Fibroblast of villous mesenchyme (primary cell): ENCODE measurements at places on chromosomes 1 and 21. TPM values are rescaled to one million over a fixed set of nuclear protein-coding genes. Genes with fewer than 3 reads are reported as not detected.

- DNase-seq: peak; percentile 79
Observed at GRCh38 chr1:109392788-109393616, 4.7 kb downstream of the SORT1 start.

- DNase-seq: no peak
Observed at GRCh38 chr1:24253571-24253970, 65.6 kb upstream of the GRHL3 start.

- no peak for DNase-seq
Observed at GRCh38 chr1:200304171-200304570, 105.7 kb downstream of the ZNF281 start.

DNA sequence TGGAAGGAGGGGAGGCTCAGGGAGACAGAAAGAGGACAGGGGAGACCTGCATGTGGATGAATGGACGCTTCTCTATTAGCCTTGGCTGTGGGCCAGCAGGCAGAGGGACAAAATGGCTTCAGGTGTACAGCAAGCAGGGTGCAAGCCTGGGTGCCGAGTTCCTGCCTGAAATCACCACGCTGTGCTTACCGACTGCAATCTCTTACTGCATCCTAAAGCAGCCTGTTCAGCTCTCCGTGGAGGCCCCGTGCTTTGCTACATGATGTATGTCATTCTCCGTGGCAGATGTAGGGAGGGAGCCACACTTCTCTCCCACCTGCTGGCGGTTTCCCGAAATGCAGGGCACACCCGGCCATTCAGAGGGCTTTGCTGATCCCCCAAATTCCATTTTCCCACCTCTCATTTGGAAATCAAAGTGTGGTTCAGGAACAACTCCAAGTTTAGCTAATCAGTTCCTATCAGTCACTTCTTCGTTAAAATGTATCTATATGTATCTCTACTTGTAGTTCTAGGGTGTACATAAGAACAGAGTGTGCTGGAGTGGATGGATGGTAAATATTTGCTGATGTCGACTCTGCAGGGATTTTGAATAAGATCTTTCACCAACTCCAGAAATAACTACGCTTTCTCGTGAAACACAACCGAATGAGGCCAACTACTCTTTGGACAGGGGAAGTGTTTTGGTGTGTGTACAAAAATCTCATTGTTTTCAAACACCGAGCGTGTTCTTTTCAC lies 122.3 kb upstream of the BACE2 start:
- DNase-seq: no peak

DNA sequence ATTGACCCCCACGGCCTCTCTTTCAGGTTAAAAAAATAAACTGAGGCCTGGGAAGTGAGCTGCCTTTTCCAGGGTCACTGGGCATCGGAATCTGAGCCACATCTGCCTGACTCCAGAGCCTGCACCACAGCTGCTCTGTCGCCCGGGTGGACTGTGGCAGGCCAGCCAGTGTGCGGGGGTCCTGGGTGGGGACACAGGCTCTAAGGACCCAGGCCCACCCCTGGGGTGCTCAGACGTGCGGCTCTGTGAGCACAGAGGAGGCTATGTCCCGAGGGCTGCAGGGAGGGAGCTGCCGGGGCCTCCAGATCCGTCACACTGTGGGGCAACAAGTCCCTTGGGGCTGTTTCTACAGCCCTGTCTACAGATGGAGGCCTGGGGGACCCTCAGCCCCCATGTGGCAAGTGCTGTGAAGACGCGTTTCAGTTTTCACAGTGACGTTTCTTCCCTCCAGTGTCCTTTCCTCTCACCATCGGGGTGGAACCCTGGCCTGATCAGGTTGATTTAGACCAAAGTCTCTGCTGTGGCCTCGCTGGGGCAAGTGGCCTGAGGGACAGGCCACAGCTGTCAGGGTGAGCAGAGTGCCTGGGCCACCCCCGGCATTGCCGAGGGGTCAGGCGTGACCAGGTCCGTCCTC lies 39.2 kb upstream of the ACTRT2 start:
- no peak for DNase-seq

DNA sequence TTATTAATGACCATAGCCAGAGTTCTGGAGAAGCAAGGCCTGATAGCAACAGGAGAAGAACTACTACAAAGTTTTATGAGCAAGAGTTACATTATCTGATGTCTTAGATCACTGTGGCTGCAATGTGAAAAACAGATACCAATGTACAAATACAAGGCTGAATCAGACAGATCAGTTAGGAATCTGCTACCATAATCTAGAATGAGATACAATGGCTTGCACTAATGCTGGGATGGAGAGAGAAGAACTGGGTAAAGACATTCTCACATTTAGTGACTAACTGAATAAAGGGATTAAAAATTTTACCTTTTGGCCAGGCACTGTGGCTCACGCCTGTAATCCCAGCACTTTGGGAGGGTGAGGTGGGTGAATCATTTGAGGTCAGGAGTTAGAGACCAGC lies 41.3 kb downstream of the ARID4B start:
- peak; percentile 27 for DNase-seq

DNA sequence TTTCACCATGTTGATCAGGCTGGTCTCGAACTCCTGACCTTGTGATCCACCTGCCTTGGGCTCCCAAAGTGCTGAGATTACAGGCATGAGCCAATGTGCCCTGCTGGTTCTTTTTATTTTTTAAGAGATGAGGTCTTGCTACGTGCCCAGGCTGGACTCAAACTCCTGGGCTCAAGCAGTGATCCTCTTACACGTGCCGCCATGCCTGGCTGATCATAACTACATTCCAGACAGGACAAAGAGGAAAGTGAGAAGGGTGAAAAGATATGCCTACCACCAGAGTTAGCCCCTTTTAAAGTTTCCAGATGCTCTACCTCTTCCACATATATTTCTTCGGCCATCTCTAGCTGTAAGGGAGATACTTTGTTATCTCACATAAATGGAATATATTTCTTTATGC lies 79.7 kb upstream of the SOX13 start:
- DNase-seq: no peak

- no peak for DNase-seq
Observed at GRCh38 chr1:152871731-152872126, 6.4 kb upstream of the SMCP start.

DNA sequence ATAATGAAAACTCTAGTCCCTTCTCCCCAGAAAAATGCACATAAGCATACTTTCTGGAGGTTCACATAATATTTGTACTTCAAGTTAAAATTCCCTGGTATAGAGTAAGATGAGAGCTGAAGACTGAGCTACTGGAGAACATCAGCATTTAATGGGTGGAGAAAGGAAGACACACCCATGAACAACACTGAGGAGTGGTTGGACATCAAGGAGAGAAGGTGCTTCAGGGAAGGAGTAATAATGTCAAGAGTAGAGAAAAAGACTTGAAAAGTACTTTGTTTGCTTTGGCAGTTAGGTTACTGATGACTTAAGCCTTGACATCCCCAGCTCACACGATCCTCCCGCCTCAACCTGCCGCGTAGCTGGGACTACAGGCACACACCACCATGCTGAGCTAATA lies 21.9 kb downstream of the PEA15 start:
- no peak for DNase-seq

GRCh38 chr1:156906206-156906906 lies 12.8 kb downstream of the PEAR1 start:
- DNase-seq: no peak

DNA sequence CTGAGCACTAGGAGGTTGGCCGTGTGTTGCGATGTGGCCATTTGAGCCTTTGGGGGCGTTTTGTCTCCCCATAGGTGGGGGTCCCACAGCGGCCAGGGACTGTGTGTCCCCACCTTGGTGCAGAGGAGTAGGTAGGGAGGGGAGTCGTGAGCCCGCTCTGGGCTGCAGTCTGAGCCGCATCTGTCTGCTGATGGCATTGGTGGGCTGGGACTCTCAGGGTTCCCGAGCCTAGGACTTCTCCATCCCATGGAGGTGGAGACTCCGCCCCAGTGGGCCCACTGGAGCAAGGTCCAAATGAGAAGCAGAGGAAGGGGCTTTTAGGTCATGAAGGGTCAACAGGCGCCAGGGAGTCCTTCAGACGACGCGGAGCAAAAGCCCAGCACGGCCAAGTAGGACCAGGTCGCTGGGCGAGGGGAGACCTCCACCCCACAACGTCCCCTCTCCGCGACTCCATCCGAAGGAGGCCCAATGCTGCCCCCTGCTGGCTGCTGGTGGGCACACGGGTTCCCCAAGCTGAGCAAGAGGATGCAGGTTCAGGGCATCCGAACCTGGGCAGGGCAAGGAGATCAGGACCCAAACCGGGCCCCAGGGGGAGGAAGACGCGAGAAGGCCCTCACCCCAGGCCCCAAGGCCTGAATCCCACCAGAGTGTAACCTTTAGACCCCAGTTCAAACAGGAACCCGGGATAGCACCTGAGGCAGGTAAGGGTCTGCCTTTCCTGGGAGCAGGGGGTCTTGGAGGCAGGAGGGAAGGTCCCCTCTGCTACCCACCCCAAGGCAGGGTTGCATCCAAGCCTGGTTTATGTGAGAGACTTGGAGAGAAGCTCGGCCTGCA lies 14.9 kb downstream of the TTC34 start:
- DNase-seq: no peak

DNA sequence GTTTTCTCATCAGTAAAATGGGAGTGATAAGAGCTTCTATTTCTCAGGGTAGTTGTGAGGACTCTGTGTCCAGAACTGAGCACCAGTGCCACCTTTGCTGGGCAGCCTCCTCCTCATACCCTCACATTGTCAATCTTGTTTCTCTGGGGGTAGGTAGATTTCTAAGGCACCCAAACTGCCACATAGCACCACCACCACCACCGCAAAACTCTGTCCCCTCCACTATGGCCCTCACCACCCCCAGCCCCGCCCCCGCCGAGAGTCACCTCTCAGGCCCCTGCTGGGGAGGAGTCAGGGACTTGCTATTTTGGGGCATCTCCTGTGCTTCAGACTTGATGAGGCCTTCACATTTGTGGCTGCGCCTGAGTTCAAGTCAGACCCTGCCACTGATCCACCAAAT lies 549.2 kb downstream of the PTPRU start:
- no peak for DNase-seq

GRCh38 chr1:157496121-157496526 lies 56.2 kb downstream of the FCRL5 start:
- DNase-seq: peak; percentile 35

DNA sequence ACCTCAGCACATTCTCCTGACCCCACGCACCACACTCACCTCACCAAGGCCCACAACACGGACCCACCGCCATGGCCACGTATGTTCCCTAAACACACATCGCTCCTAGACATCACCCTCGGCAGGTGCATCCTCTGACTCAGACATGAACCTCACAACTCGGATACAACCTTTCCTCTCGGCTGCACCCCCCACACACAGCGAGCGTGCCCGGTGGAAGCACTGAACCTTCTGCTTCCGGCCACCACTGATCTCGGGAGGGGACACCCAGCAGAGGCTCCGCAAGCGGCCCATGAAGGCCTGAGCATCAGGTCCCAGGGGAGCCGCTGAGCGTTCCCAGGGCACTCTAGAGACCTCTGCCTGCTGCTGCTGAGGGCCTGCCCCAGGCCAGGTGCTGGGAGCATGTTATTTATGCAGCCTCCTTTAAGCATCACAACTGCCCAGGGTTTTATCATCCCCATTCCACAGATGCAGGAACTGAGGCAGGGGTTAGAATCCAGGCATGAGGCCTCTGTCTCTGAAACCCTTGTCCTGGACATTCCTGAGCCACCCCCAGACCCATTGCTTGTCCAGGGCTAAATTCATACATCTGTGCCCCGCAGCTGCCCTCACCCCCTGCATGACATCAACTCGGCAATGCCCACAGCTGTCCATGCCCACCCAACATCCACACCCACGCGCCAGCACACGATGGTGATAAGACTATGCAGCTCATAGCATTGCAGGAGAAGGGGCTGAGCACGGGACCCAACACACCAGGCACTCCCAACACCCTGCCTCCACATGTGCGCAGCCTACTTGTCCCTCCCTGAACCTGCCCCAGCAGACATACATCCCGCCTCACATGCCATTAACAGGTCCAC lies 27.0 kb downstream of the SDC3 start:
- no peak for DNase-seq

DNA sequence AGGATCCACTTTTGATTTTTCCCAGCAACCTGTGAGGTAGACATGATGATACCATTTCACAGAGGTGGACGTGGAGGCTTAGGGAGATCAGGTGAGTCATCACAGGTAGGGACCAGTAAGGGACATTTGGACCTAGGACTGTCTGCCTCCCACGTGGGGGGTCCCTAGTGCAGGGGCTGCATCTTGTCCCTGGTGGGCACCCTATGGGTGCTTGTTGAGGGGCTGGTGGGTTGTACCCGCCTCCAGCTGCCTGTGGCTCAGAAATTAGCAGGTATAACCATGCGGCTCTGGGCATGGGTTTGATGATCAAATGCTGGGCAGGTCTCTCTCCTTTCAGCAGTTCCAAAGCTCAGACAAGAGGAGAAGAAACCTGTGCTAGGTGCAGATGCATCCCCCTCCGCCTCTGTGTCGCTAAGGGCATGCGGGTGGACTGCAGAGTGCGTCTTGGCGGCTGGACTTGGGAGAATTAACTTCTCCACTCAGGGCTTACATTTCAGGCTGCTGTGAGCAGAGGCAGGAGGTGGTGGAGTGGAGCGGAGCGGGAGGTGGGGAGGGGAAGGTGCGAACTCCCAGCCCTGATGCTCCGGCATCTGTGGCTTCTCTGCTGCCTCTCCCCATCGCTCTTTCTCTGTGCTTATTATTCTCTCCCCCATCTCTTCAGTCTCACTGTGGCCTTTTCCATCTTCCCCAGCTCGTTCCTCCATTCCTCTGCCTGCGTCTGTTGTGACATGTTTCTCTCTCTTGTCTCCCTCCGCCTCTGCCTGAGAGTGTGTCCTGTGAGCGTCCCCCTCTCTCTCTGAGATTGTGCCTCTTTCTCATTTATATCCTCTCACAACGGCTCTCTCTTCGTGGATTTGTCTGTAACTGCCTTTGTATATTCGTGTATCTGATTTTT lies 146.8 kb downstream of the PTPRU start:
- DNase-seq: no peak

NCF2 gene
- total RNA-seq: 1.6 TPM in 1 of 2 replicates, not detected in the other

MATN1 gene
- not detected in 2 replicates for total RNA-seq

FMO4 gene
- total RNA-seq: 1.3 and 1.7 TPM in 2 replicates

G0S2 gene
- 4.8 and 52.2 TPM in 2 replicates for total RNA-seq

OR14C36 gene
- not detected in 2 replicates for total RNA-seq

PTPRC gene
- total RNA-seq: 0.64 and 3.5 TPM in 2 replicates

PDE4B gene
- 51.0 and 52.8 TPM in 2 replicates for total RNA-seq

CCDC185 gene
- not detected in 2 replicates for total RNA-seq

SH2D5 gene
- 3.9 and 4.3 TPM in 2 replicates for total RNA-seq

OTUD3 gene
- total RNA-seq: 3.5 and 13.4 TPM in 2 replicates

TLR5 gene
- not detected in 2 replicates for total RNA-seq

RGS13 gene
- not detected in 2 replicates for total RNA-seq
